NCI-H82 (cell line): ENCODE measurements at places on chromosomes 1 and 21.

GRCh38 chr1:83626603-83627002, 372.3 kb downstream of the TTLL7 start:
- peak; percentile 5 for DNase-seq

GRCh38 chr1:8666389-8667167, 150.9 kb downstream of the RERE start:
- no peak for DNase-seq

- DNase-seq = no peak
These were observed 508.3 kb upstream of the PKN2 start for GRCh38 chr1:88175631-88176226.

DNA sequence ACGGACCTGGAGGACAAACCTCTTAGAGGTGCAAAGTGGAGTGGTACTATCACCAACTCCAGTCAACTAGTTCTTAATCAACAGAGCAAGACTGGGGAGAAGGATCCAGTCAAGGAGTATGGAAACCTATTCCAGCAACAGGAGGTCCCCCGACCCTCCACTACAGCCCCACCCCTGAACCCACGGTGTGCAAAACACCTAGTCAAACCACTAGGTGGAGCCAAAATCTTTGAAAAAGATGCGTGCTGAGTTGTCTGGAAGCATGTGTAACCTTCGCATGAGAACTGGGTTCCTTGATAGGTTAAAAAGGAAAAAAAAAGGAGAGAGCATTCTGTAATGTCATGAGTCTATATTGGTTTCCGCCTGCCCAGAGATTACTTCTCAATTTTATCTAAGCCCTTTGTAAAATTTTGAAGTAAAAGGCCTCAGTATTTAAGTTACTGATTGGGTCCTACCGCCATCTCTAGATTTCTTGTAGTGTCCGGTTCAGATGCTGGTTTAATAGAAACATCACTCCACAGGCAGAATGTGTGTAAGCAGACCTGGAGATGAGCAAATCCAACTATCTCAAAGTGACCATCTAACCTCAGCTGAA, 81.9 kb upstream of the HAO2 start:
- peak; percentile 90 for DNase-seq

DNA sequence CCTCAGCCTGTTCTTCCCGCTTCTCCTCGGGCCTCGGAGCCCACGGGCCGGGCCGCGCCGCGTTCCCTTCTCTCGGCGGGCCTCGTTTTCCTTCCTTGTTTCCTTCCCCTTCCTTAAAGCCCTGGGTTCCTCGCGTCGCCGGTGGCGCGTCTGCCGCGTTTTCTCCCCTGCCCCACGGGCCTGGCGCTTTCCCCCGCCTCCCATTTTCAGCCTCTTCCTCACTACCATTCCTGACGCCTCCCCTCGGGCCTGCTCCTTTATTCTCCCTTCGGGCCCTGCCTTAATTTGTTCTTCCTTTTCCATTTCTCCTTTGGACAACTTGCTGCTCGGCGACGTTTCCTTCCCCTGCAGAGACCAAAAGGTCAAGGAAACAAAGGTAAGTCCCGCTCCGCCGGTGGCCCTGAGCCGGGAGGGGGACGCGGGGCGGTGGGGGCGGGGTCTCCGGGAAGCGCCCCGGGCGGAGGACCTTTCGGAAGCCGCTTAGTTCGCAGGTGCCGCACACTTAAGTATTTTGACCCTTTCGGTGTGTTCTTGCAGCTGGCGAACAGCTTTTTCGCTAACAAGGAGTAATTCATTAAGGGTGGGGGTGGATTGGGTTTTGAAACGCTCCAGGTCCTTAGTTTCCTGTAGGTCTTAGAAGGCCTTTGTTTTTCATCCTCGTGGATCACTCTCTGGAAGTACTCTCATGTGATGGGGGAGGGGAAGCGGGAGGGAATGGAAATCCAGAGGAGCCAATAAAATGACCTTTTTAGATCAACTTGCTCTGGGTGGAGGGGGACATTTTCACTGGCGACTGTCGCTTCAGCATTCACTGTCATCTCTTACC, 780 bp downstream of the YTHDF2 start:
- DNase-seq = peak; percentile 87

DNA sequence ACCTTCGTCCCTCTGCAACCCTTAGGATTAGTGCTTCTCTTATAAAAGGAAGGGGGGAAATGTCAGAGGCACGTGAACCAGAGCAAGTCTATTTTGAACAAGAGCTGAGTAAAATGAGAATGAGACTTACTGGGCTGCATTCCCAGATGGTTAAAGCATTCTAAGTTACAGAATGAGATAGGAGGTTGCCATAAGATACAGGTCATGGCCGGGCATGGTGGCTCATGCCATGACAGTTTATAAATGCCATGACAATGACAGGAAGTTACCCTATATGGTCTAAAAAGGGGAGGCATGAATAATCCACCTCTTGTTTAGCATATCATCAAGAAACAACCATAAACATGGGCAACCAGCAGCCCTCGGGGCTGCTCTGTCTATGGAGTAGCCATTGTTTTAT, 2.5 kb upstream of the AQP10 start:
- no peak for DNase-seq

GRCh38 chr1:90486996-90487395, 230.1 kb downstream of the BARHL2 start:
- no peak for DNase-seq

- DNase-seq = peak; percentile 84
These were observed 648 bp upstream of the RGS7 start for GRCh38 chr1:241357366-241358340.

- no peak for DNase-seq
These were observed 93.1 kb downstream of the MRPS6 start for GRCh38 chr21:34166468-34166867.
